ENCODE measurements at places on chromosomes 4 and X. TPM values are rescaled to one million over a fixed set of nuclear protein-coding genes. Genes with fewer than 3 reads are reported as not detected.
A peak's percentile ranks its signal among the peaks of the same experiment; 100 is the strongest.

- no peak for DNase-seq
Observed at GRCh38 chrX:80807606-80807991, 2.1 kb downstream of the BRWD3 start.

- DNase-seq: peak; percentile 9
Observed at GRCh38 chr4:8515316-8516060, 64.7 kb upstream of the GPR78 start.

GRCh38 chrX:155715141-155715540, 102.4 kb upstream of the TMLHE start:
- DNase-seq: no peak

Gene ADAMTS3
- 1.7 TPM for polyA plus RNA-seq

Gene FHIP1A
- polyA plus RNA-seq: 0.07 TPM

Gene ZNF711
- polyA plus RNA-seq: 0.42 TPM
